A673 (cell line): ENCODE measurements at places on chromosomes 7 and 10. TPM values are rescaled to one million over a fixed set of nuclear protein-coding genes. Genes with fewer than 3 reads are reported as not detected.

- no peak for DNase-seq
Observed at GRCh38 chr10:11907914-11908313, 84.8 kb downstream of the PROSER2 start.

The COL1A2 gene
- 144 and 251 TPM in 2 replicates for total RNA-seq

DNA sequence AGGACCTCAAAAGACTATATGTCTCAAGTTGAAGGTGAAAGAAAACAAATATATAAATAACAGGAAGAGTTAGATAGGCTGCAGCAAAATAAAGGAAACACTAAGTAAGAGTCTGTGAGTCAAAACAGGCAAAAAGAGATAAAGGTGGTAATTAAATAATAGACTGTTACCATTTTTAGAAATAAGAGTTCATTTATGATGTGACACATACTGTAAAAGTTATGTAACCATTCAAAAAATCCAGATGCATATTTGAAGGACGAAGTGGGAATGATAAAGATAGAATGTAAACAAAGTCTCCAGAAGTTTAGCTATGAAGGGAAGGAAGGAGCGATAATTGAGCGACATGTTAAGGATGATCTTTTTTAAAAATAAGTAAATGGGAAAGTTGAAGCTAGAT lies 50.5 kb downstream of the HECTD2 start:
- no peak for DNase-seq

The GTF2IRD1 gene
- total RNA-seq = 73.6 and 80.4 TPM in 2 replicates

- DNase-seq = no peak
Observed at GRCh38 chr7:146741911-146742310, 625.3 kb downstream of the CNTNAP2 start.

DNA sequence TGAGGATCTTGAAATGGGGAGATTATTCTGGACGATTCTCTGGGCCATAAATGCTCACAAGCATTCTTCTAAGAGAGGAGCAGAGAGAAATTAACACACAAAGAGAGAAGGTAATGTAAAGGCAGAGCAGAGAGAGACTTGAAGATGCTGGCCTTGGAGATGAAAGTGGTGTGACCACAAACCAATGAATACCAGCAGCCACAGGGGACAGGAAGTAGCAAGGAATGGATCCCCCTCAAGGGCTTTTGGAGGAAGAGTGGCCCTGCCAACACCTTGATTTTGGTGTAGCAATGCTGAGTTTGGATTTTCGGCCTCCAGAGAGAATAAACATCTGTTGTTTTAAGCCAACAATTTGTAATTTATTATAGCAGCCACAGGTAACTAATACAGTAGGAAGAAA lies 1155.6 kb downstream of the TYW1 start:
- no peak for DNase-seq

DNA sequence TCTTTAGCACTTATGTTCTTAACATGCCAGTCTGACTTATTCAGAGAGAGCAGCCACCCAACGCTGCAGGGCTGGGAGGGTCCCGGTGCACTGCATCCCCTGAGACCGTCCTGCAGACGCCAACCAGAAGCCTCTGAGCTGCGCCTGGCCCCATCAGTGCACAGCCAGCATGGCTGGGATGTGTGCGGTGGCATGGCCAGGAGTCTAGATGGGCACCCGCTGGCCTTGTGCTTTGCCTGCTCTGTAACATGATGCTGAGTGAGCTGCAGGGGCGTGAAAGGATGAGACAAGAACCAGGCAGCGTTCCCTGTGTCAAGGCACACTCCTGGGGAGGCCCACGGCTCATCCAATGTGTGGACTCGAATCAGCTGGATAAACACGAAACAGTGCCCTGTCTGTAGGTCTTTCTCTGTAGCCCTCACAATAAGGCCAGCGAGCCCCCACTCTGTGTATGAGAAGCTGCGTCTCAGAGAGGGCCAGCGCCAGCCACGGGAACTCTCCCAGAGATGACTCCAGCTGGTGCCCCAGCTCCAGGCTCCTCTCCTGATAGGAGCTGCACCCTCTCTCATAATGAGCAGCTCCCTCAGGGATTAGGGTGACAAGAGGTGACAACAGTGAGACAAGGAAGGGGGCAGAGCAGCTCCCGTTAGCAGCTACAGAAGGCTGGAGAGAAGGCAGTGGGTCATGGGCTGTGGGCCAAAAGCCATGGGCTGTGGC lies 96.8 kb downstream of the TNS3 start:
- no peak for DNase-seq

DNA sequence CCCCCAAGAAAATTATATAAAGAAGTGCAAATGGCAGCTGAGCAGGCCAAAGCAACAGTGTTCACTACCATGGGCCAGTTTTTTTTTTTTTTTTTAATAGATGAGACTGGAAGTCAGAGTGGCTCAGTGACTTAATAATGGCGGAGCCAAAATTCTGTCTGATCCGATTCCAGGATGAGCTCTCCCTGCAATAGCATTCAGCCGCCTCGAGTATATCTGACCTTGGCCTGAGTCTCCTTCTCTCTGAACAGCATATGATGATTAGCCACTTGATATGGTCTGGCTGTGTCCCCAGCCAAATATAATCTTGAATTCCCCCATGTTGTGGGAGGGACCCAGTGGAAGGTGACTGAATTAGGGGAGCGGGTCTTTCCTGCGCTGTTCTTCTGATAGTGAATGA lies 76.7 kb upstream of the PRLHR start:
- DNase-seq = no peak

The ENTPD1 gene
- total RNA-seq = 0.37 and 0.92 TPM in 2 replicates

GRCh38 chr7:120949393-120949911 lies 1.1 kb upstream of the ING3 start:
- DNase-seq = peak; percentile 5

GRCh38 chr7:347644-348479 lies 57.9 kb downstream of the FOXL3 start:
- peak; percentile 56 for DNase-seq

The RAPGEF5 gene
- 10.7 and 14.9 TPM in 2 replicates for total RNA-seq

The SEMA3C gene
- total RNA-seq = 12.4 and 13.3 TPM in 2 replicates

DNA sequence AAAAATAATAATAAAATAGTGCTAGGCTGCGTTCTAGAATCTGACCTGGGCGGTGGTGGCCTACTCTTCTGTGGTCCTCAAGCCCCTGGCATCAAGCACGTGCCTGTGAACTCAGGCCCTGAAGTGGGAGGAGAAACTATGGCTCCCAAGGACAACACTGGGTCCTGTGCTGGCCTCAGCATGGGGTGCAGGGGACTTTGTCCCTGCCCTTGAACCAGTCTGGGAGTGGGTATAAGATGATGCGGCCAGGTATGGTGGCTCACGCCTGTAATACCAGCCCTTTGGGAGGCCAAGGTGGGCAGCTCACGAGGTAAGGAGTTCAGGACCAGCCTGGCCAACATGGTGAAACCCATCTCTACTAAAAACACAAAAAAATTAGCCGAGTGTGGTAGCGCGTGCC lies 5.5 kb downstream of the ZP3 start:
- no peak for DNase-seq

DNA sequence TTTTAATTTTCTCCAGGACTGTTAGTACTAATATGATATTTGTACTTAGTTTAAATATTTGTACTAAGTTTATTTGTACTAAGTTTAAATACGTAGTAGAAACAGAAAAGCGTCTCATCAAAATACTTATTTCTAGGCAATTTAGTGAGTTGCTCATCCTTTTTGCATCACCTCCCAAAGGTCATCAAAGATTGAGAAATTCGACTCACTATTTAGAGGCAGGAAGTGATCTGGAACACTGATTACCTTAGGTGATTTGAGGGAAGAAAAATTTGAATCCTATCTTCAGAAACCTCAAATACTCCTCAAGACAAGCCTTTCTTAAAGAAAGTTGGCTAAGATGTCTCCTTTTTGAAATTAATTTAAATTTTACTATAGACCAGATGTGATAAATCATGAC lies 14.5 kb downstream of the WNT16 start:
- no peak for DNase-seq

DNA sequence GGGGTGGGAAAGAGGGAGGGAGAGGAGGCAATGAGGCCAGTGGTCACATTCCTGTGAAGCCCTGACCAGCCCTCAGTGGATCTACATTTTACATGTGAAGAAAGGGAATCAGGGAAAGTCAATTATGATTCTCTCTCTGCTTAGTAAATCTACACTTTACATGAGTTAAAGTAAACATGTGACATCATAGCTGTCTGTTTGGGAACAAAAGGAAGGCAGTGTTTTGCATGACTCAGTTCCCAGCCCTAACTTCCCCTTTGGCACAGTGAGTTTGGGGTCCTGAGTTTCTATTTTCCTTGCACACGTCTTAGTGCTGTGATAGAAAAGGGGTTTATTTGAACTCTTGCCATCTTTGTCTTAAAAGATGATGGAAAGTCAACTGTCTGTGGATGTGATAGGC lies 615.1 kb downstream of the SDK1 start:
- no peak for DNase-seq

The ICA1 gene
- total RNA-seq = not detected in 2 replicates

The SEMA4G gene
- 6.1 and 9.2 TPM in 2 replicates for total RNA-seq

The VAX1 gene
- 65.1 and 74.4 TPM in 2 replicates for total RNA-seq

DNA sequence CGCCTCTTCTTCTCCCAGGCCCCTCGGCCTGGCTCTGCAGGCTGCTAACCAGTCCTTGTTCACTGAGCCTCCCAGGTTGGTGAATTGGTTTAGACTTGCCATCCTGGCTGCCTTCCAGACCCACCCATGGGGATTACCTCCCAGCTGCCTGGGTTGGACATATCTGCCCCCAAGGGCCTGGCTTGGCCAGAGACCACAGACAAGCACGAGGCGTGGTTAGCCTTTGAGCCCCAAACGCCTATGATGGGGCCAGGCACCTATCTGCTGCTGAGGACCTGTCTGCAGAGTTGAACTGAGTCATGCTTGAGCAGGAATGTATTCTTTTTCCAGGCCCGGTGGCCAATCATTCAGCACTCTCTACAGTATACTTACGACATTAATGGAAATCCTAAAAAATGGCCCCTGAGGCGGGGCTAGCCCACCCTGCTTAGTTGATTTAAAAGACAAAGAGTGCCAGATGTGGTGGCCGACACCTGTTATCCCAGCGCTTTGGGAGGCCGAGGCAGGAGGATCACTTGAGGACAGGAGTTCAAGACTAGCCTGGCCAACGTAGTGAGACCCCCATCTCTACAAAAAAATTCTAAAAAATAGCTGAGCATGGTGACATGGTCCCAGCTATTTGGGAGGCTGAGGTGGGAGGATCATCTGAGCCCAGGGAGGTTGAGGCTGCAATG lies 361.5 kb downstream of the FRMD4A start:
- DNase-seq = no peak

DNA sequence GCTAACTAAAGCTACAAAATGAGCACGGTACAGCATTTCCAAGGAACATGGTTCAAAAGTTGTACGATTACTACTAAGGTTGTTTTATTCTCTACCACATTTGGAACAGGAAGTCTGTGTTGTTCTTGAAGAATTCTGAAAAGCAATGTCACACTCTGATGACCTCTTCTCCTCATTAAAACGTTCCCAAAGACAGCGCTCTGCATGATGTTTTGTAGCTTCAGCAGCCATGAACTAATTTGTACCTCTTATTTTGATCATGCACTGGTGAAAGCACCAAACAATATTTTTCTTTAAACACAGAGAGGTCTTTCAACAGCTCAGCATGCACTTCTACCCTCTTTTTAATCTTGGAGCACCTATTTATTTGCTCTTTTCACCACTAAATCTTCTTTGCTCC lies 75.0 kb upstream of the TES start:
- peak; percentile 4 for DNase-seq

DNA sequence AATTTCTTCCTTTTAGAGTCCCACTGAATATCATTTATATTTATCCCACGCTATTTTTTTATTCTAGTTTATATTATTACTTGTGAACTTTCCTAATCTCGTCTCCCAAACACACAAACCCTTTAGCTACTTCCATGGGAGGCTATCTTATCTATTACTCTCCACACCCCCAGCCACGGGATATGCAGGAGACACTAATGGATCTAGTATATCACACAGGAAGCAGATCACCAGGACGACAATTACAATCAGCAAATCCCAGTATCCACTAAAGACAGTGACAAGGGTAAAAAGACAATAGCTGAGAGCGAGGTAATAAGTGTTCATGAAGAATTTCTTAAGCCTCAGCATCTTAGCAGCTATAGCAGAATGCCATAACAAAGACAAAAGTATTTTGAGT lies 3.8 kb upstream of the AKR1E2 start:
- DNase-seq = no peak

DNA sequence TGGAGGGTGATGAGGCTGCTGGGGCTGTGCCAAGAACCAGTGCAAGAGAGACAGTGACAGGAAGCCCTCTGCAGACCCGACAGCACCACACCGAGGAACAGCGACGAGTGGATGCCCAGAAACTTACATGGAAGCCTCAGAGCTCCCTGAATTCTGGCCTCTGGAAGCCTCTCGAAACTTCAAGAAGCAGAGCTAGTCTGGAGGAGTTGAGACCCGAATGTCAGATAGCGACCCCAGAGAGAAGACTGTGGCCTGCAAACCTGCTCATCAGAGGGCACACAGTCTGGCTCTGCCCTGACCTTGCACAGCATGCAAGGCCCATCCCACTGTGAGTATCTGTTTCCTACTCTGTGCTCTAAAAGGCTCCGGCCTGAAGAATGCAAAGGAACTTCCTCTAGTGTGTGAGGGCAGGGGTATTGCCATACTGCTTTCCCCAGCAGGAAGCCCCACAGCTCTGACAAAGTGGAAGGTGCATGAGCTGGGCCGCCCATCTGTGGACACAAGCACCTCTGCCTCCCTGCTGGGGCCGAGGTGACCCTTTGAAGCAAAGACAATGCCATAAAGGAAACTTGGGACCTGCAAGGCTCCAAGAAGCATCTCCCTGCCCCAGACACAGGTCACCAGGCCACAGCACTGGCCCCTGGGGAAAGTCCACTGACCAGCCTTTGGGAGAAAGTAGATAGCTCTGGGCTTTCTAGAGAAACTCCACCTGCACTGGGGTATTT lies 10.5 kb upstream of the C10orf71 start:
- DNase-seq = no peak

- no peak for DNase-seq
Observed at GRCh38 chr7:86558680-86559501, 84.8 kb upstream of the GRM3 start.

The INA gene
- 14.1 and 16.2 TPM in 2 replicates for total RNA-seq

DNA sequence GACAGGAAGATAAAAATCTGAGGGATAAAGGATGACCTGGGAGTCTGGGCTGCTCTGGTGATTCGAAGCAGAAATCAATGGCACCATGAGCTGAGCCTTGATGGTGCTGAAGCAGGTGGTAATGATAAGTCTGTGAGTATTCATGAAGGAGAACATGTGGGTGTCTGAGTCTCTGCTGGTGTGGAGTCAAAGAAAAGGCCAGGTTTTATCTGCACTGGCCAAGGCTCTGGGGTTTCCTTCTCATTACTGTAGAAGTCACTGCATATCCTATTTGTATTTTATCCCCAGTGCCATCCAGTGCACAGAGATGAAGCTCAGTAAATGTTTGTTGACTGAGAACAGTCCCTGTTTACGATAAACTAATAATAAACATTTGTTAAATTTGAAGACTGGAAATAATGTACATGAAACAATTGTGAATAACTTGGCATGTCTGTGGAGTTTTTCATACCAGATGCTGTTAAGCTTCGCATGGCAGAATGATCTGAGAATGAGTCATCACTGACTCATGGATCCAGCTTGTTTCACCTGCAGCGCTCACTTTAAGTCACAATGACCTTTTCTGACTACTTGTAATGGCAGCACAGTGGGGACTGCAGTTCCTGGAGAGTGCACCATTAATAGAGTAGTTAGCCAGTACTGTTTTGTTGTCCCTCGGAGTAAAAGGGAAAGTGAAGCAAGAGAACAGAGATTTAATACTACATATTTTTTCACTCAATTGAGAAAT lies 538.5 kb downstream of the HTR7 start:
- DNase-seq = peak; percentile 45
